ENCODE measurements at places on chromosomes 11 and 22. TPM values are rescaled to one million over a fixed set of nuclear protein-coding genes. Genes with fewer than 3 reads are reported as not detected.

APOL4 gene
- total RNA-seq: not detected

RFPL2 gene
- total RNA-seq: not detected

RPL3 gene
- total RNA-seq: 3,390 TPM

MMP27 gene
- not detected for total RNA-seq

APOL5 gene
- not detected for total RNA-seq

RIMBP3B gene
- not detected for total RNA-seq

Data from smooth muscle cell of the umbilical artery (primary cell).